ENCODE measurements at places on chromosomes 7 and 10. TPM values are rescaled to one million over a fixed set of nuclear protein-coding genes. Genes with fewer than 3 reads are reported as not detected.
A peak's percentile ranks its signal among the peaks of the same experiment; 100 is the strongest.

- DNase-seq = peak; percentile 53
Observed at GRCh38 chr10:14016011-14016536, 314.6 kb downstream of the FRMD4A start.

GRCh38 chr7:39406467-39406866 is 159.7 kb upstream of the YAE1 start:
- DNase-seq = no peak

DNA sequence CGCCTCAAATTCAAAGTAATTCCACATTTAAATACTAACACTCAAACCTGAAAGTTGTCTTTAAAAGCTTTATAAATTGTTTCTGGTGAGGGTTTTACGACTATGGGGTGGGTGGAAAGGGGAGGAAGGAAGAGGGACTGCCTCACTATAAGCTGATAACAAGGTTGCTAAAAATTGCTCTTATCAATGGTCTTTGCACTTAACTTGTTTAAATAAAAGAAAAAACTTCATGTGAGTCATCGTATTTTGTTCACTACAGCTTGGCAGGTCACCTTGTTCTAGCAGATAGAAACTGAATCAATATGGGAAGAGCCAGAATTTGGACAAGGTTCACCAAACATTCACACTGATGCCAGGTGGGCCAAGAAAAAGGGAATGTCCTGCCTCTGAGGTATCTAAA is 129.2 kb downstream of the TES start:
- DNase-seq = no peak

GRCh38 chr10:128568491-128568890 is 442.3 kb upstream of the MKI67 start:
- no peak for DNase-seq

ZNF398 gene
- total RNA-seq = 13.5 TPM

ANKRD2 gene
- not detected for total RNA-seq

SLC37A3 gene
- total RNA-seq = 73.7 TPM

PRKG1 gene
- 144 TPM for total RNA-seq

NKX1-2 gene
- not detected for total RNA-seq

Data from umbilical cord (tissue), 2 donors.